ENCODE measurements at places on chromosomes 13 and 19. TPM values are rescaled to one million over a fixed set of nuclear protein-coding genes. Genes with fewer than 3 reads are reported as not detected.

The PRR19 gene
- 5.0 TPM for total RNA-seq

The INSR gene
- total RNA-seq = 2.6 TPM

The CGB5 gene
- 1.4 TPM for total RNA-seq

The CYP4F3 gene
- 3.1 TPM for total RNA-seq

The SIGLEC8 gene
- not detected for total RNA-seq

The ZNF563 gene
- total RNA-seq = not detected

The KLC3 gene
- 0.74 TPM for total RNA-seq

The CBARP gene
- 4.8 TPM for total RNA-seq

The IZUMO4 gene
- total RNA-seq = 0.17 TPM

The LRG1 gene
- total RNA-seq = 0.10 TPM

The IGFL1 gene
- total RNA-seq = 3.1 TPM

The C19orf73 gene
- total RNA-seq = 3.1 TPM

The PPM1N gene
- total RNA-seq = 8.0 TPM

The KLK12 gene
- not detected for total RNA-seq

The CGB3 gene
- total RNA-seq = not detected

The SLITRK5 gene
- total RNA-seq = 0.62 TPM

The SLITRK1 gene
- not detected for total RNA-seq

The BST2 gene
- not detected for total RNA-seq

The CALR3 gene
- total RNA-seq = not detected

The DCT gene
- total RNA-seq = not detected

The LTBP4 gene
- total RNA-seq = 46.5 TPM

The FCHO1 gene
- 20.5 TPM for total RNA-seq

The CEACAM20 gene
- not detected for total RNA-seq

The ZNF8 gene
- total RNA-seq = 1.2 TPM

The PRRG2 gene
- 1.0 TPM for total RNA-seq

The MYDGF gene
- total RNA-seq = 144 TPM

The TMEM272 gene
- total RNA-seq = not detected

The MAST1 gene
- total RNA-seq = 1.9 TPM

The PDE4C gene
- total RNA-seq = 0.50 TPM

The NPAS1 gene
- 6.8 TPM for total RNA-seq

The ZNF728 gene
- not detected for total RNA-seq

The TPTE2 gene
- total RNA-seq = not detected

The SIRT2 gene
- 36.3 TPM for total RNA-seq

The ZIK1 gene
- total RNA-seq = not detected

The PNMA8C gene
- not detected for total RNA-seq

The PRR22 gene
- total RNA-seq = 1.7 TPM

The RPL13A gene
- total RNA-seq = 4,237 TPM

The SYCN gene
- total RNA-seq = not detected

The F7 gene
- 0.12 TPM for total RNA-seq

The MYO16 gene
- total RNA-seq = 0.05 TPM

The MZF1 gene
- 14.8 TPM for total RNA-seq

Data from A549 treated with RU486 at 1 μM for 4 hours (cell line).